IPS DF 19.7 (cell line): ENCODE measurements at places on chromosomes 7 and 10.

- no peak for DNase-seq
These were observed 3.1 kb upstream of the AVPI1 start for GRCh38 chr10:97690133-97690532.

GRCh38 chr7:87712571-87712970 is 84.4 kb downstream of the RUNDC3B start:
- DNase-seq: no peak

DNA sequence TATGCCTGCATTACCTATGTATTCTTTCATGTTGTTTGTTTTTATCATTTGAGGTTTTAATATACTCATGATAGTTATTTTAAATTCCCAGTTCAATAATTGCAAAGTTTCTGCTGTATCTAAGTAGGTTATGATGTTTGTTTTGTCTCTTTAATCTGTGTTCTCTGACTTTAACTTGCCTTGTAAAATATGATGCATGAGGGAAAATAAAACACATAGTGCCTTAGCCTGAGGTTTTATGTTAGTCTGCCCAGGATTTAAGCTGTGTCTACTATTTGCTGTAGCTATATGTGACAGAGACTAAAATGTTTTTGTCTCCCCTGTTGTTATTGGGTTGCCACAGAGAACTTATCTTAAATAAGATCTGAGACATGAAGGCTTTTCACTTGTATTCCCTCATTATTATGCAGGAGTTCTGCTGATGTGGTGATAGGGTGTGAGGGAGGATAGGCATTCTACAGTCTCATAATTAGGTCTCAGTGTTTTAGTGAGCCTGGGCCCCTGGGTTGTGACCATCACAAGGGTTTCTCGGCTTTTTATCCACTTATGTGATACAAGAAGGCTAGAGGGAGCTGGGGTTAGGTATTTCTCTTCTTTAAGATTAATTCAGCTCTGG is 582.5 kb downstream of the CNTNAP2 start:
- no peak for DNase-seq

DNA sequence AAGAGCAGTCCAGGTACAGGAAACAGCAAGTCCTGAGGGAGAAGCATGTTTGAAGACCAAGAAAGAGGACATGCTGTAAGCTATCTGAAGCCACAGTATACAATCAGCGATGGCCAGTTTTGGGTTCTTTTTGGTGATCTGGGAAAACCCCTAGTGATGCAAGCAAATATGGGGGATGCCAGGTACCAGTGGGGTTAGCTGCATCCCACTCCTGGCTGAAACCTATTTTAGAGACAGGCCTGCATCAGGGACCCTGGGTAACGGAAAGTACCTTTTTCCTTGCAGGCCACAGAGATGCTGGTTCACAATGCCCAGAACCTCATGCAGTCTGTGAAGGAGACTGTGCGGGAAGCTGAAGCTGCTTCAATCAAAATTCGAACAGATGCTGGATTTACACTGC is 32.9 kb downstream of the AP3M1 start:
- no peak for DNase-seq

GRCh38 chr7:157892751-157893523 is 556.1 kb downstream of the DNAJB6 start:
- no peak for DNase-seq

- DNase-seq: no peak
These were observed 13.4 kb upstream of the FIS1 start for GRCh38 chr7:101258243-101258731.

DNA sequence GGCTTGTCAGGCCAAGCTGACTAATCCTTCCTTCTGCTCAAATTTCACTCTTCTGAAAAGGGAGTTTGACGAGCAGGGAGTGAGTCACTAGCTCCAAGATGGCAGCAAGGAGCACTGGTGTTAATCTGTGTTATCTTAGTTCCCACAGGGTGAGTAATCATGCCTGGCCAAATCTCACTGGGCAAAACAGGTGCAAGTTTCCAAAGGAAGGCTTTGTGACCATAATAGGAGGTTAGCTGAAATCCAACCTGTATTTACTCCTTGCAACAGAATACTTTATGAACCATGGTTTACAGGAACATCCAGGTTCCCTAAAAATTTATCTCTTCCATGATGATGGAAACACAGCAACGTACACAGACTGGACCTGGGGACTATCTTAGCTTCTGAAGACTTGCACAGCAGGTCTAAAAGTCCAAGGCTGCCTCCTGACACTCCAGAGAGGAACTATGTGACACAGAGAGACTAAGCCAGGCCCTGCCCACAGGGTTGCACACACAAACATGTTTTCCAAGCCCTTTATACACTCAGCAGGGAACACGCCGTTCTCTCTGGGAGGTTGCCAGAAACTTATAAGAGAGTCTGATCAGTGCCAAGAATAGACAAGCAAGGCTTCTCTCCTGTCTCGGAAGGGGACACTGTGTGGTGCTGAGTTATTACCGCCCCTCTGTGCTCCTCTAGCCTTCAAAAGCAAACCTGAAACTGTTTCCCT is 46.3 kb downstream of the PDK4 start:
- no peak for DNase-seq

DNA sequence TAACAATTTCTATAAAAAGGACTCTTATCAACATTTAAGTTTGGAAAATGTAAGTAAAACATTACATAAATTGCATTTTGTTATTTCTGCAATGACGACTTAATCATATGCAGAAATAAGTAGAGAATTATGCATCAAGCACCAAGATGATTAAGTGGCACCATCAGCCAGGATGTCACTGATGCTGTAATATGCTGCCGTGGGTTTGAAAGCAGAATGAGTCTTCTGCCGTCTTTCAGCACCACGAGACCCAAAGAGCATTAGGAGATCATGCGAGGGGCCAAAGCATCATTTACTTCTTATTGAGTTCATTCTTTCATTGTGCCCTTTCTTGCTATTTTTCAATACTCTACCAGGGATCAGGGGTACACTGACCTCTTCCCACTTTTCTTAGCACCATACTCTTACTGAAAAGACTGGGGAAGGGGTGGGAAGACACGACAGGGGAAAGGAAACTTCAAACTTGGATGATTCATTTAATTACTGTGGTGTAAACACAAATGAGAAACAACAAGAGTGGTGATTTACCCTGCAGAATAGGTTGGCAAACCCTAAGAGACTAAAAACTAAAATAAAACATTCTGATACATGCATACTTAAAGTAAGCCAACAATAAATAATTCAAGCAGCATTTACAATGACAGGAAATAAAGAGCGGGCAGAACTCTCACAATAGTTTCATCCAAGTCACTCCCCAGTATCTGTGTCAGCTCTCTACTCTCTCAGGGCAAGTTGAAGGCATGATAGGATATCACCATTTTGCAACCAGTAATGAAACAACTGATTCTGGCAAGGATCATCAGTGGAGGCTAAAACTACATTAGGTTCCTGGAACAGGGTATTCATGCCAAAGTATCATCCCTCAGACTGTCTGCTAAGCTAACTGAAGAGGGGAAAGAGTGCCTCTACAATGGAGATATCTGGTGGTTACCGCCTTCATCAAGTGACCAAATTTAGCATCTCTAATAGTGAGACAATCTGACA is 70.8 kb downstream of the CUL2 start:
- DNase-seq: no peak
